ENCODE measurements at places on chromosomes 11 and 22.

GRCh38 chr22:24878969-24879368 is 67.5 kb downstream of the LHFPL7 start:
- no peak for DNase-seq

DNA sequence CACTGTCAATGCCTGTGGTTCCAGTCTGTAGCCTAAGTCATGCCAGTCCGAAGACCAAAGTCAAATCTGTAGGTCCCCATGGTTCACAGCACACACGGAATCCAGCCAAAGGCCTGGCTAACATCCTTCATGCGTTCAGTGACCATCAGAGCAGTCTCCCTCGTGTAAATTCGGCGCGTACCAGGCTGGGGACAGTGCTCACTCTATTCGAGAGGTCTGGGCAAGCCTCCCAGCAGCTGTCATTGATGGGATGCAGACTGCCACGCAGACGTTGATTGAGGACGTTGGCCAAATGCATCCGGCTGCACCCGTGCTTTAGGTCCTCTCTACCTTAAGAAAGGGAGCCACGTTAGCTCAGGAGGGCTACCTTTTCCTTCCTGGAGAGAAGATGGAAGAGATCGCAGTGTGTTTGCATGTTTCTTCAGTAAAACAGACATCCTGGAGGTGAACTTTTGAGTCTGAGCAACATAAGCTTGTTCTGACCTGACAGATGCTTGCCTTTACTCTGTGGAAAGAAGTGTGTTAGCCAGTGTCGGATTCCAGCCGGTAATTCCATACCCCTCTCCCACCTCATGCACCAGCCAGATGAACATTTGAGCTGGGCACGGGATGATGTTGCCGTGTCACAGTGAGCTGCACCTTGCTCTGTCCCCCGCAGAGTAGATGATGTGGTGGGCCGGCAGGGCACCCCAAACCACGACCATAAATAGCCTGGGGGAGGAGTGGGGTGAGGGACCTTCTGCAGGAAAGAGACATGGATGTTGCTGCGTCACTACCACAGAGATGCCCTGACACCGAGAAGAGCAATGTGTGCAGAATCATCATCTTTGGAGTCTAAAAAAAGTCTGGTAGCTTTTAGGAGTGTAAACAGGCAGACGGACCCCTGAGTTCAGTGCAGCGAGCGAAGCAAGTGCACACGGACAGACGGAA is 12.2 kb downstream of the CTTN start:
- no peak for DNase-seq

GRCh38 chr11:122202951-122203456 is 87.0 kb upstream of the BLID start:
- peak; percentile 67 for DNase-seq

DNA sequence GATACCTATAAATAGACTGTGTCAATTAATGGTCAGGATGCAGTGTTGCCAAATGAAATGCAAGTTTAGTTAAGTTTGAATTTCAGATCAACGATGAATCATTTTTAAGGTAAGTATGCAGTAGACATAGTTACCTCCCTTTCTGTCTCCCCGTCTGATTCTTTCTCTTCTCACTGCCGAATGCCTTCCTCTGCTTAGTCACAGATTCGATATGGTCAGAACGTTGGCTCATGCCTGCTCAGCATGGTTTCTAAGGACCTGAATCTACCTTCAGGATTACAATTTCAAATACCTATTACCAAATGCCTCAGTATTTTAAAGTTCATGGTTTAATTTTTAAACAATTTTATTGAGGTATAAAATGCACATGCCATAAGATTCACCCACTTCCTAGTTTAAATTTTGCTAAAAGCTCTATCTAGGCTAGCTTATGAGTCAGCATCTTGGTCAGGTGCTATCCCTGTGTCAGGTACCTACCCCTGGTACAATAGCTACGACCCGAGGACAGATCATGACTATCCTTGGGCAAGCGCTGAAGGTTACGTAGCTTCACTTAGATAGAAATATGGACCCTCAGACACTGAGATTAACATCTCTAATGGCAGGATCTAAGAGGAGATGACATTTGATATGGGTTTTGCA is 78.2 kb upstream of the SPON1 start:
- DNase-seq, result no peak

- no peak for DNase-seq
Observed at GRCh38 chr22:19714312-19715187, at the start of gene SEPTIN5. SEPTIN5 (plus strand) TSS chr22:19714503; CDS start chr22:19714589, 86 bp downstream.

DNA sequence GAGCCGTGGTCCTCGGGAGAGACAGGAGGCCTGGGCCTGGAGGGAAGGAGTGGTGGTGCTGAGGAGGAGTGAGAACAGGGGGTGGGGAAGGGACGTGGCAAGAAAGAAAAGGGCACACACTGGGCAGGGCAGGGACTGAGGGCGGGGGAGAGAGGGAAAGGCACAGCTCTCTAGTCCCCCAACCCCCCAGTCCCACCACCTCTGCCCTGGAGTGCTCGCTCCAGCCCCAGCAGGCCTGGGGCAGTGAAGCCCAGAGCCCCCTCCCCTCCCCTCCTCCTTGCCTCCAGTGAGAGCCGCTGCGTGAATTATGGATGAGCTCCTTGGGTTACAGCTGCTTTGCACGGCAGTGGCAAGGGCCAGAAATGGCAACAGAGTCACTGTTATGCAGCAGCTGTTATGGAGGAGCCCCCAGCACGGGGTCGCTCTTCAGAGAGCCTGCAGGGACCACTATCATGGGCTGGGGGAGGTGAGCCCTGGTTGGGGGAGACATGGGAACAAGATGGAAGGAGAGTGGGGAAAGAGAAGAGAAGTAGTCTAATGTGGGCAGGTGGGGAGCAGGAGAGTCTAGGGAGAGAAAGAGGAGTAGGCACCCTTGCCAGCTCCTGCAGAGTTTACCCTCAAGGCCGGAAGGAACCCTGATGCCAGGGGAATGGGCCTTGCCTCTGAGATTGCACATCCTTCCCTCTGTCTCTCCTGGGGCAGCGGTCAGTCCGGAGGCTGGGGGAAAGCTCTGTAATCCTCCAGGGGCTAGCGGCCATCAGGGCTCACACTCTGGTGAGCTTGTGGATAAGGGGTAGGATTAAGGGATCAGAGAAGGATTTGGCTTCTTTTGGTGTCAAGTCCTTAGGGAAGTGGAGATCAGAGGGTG is 3.6 kb downstream of the RTN4RL2 start:
- no peak for DNase-seq

DNA sequence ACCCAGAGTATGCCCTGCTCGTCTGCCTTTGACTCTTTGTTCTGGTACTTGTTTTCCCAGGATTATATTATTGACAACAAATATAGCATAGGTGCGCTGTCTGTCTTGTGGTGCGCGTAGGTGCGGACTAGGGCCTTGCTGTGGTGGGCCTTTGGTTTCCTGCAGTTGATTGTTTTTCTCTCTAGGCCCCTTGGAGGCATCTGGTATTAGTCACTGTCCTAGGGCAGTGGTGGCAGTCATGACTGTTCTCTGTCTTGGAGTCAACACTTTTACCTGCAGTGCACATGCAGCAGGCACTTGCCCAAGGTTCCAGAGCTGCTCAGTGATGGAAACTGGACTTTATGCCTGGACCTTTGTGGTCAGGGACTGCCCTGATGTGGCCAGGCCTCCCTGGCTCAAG is 18.6 kb downstream of the PPP6R2 start:
- DNase-seq, result no peak

- DNase-seq, result no peak
Observed at GRCh38 chr11:112477581-112478317, 217.1 kb upstream of the PLET1 start.

DNA sequence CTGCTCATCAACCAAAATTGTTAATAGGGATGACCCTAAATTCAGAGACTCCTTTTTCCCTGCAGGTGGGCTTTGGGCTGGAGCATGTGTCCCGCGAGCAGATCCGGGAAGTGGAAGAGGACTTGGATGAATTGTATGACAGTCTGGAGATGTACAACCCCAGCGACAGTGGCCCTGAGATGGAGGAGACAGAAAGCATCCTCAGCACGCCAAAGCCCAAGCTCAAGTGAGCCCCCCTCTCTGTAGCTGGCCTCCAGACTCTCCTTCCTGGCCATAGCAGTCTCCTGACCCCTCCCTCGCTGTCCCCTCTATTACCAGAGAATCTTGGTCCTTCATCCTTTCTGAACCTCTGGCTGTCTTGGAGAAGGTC is 47.9 kb upstream of the RAB1B start:
- DNase-seq, result no peak

DNA sequence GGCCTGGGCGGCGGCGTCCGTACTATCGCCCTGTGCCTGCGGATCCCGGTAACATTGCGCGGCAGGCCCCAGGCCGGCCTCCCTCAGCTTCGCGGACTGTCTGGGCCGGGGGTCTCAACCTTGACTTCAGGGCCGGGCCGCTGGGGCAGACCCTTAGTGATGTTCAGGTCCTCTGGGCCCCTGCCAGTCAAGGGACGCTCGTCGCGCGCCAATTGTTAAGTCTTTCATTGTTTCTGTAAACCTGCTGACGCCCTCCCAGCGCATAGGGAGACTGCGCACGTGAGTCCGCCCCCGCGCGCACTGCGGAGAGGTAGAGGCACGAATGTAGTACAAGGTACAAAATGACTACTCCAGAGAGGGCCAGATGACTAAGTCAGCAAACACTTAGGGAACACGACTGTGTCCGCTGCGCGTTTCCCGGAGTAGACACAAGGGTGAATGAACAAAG is 451 bp upstream of the HDHD5 start:
- DNase-seq, result peak; percentile 78

GRCh38 chr11:62909107-62909894 is 11.9 kb downstream of the CHRM1 start:
- peak; percentile 53 for DNase-seq

- DNase-seq, result no peak
Observed at GRCh38 chr11:69156673-69157155, 979 bp downstream of the SMIM38 start.

- no peak for DNase-seq
Observed at GRCh38 chr11:62131170-62131464, 7.3 kb downstream of the INCENP start.

GRCh38 chr11:1919391-1920127 is at the start of gene TNNT3:
TNNT3 (plus strand) TSS chr11:1919703; CDS start chr11:1922875, 3,172 bp downstream.
- DNase-seq, result no peak

DNA sequence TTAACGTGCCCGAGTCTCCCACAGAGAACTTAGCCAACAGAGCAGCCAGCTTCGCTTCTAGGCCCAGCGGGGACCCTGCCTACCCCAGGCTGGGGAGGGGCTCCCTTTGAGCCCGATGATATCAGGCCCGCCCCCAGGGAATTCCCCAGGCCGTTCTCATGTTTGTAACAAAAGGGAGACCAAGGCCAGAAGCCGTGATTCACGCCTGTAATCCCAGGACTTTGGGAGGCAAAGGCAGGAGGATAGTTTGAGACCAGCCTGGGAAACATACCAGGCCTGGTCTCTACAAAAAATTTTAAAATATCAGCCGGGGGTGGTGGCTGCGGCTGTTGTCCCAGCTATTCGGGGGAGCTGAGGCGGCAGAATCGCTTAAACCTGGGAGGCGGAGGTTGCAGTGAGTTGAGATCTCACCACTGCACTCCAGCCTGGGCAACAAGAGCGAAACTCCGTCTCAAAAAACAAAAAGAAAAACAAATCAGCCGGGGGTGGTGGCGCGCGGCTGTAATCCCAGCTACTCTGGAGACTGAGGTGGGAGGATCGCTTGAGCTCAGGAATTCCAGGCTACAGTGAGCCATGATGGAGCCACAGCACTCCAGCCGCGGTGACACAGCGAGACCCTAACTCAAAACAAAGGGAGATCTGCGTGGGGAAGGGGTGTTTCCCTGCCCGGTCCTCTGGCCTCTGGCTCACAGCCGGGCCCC is 1.7 kb downstream of the DRD4 start:
- no peak for DNase-seq

DNA sequence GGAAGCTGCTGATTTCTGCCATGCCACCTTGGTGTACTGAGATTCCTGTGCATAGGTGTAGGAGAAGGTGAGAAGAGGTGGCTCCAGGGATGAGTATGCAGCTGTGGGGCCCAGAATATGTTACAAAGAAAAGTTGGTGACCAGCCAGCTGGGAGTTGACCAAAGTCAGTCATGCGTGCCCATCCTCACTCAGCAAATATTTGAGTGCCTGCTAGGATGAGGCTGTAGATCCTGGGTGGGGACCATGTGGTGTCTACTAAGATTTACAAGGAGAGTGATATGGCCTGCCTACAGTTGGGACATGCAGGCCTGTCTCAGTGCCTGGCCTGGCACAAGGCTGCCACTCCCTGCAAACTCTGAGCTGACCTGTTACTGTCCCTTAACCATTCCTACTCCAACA is 19.4 kb downstream of the RNF185 start:
- peak; percentile 75 for DNase-seq

DNA sequence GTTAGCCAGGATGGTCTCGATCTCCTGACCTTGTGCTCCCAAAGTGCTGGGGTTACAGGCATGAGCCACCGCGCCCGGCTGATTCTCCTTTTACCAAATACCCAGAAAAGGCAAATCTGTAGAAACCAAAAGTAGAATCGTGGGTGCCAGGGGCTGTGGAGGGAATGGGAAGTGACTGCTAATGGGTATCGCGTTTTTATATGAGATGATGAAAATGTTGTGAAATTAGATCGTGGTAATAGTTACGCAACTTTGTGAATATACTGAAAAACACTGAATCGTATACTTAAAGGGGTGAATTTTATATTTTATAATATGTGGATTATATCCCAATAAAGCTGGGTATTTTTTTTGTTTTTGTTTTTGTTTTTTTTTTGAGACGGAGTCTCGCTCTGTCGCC is 48.2 kb upstream of the CREB3L1 start:
- no peak for DNase-seq

DNA sequence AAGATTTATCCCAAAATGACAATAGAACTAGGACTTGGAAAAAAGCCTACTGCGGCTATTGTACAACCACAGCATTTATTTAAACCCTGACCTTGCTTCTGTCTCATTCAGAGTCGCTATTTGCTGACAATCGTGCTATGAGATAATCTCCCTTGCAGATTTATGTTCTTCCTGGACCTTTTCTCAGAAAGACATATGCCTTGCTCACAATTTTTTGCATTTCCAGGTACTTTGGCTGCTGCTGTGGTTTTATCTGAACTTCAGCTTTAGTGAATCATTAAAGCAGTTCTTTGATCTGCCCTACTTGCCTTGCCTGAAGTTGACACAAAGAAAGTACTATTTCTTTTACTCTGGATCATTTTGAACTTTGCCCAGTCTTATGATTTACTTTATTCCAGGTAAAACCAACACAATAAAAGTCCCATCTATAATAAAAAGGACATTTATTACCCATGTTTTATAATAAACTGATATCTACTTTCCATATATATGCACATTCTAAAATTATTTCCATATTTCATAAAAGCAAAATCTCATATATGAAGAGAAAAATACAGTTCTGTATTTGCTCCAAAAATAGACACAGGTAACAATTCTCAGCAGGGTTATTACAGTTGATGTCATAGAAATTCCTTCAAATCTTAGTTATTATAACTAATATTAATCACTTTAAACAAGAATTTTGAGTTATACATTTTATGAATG is 63.4 kb upstream of the CARD18 start:
- DNase-seq, result no peak
